ENCODE measurements at places on chromosomes 3 and 15. TPM values are rescaled to one million over a fixed set of nuclear protein-coding genes. Genes with fewer than 3 reads are reported as not detected.
A peak's percentile ranks its signal among the peaks of the same experiment; 100 is the strongest.

Gene GABRG3
- polyA plus RNA-seq: not detected

Gene MUSTN1
- 0.84 TPM for polyA plus RNA-seq

Gene ATP13A5
- not detected for polyA plus RNA-seq

DNA sequence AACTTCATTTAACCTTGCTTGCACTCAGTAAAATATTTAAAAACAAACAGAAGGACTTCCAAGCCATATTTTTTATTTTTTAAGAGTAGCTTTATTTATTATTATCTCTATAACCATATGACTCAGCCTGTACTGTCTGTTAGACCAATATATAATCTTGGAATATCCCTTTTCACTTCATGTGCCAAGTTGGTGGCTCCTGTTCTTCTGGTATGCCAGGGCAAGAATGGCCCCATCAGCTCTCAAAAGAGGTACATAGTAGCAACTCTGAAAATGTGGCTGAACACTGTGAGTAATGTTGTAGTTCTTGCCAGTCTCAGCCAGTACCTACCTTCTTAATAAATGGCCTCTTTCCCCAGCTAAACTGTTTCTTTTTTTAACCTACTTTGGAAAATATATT lies 257.0 kb upstream of the UBE2E1 start:
- no peak for DNase-seq

DNA sequence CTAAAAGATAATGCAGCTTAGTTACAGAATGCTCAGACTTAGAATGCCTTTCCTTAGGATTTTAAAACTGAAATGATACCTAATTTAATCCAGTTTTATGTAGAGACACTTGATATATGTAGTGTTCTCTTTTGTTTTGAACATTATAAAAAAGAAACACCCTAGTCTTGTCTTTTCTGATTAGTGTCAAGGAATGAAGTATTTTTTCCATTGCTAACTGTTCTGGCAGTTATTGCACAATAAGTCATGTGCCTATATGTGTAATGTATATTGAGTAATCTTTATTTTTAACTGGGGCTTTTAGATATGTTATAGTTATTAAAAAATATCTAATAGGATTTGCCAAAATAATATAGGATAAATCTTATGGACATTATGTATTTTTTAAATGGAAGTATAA lies 4.5 kb downstream of the ARL8B start:
- no peak for DNase-seq

DNA sequence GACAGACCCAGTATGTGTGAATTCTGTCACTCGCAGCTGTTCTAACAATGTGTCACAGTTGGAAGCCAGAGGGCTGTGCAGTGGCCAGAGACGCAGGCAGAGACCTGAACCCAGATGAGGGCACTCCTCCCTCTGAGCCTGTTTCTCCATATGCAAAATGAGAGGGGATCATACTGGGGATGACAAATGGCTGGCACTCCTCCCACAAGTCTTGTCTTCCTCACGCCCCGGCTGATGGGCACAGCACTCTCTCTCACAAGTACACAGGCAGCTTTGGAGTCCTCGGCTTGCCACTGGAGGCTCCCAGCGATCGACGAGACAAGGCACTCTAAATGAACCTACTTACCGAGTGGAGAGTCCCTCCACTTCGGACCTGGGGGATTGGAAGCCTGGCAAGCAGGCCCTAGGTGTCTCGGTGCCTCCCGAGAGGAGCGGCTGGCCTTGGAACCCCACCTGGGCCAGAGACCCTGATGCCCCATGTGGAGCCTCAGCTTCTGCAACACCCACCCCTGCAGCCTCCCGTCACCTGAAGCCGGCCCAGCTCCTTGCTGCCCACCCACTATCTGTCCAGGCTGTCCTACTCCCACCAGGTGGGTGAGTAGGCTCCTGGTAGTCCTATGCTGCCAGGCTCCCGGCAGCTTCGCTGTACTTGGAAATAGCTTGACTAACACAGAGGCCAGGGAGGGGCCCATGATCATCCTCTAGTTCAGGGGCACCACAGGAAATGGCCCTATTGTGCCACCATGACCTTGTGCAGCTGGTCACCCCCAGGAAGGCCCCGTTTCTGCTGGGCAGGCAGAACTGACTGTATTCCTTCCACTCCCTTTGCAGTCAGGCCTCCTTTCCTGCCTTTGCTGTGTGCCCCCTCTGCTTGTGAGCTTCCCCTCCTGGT lies 65.0 kb upstream of the IQSEC1 start:
- DNase-seq: no peak

DNA sequence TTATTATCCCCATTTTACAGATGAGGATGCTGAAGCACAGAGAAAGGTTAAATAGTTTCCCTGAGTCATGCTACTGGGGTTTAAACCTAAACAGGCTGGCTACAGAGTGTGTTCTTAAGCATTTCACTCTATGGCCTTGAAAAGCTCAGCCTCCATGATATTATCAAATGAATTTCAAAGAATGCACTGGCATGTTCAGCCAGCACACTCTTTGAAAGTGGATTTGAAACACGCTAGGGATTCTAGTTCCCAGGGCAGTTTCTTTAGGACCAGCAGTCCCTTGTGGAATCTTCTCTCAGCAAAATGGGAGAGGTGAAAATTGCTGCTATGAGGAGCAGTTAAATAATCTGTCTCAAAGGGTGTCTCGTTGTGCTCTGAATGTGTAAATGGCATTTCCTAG lies 213.3 kb downstream of the EPHB1 start:
- no peak for DNase-seq

GRCh38 chr15:57307527-57308169 lies 68.7 kb upstream of the CGNL1 start:
- peak; percentile 69 for DNase-seq

- no peak for DNase-seq
Observed at GRCh38 chr3:99720985-99721632, 82.7 kb downstream of the COL8A1 start.

DNA sequence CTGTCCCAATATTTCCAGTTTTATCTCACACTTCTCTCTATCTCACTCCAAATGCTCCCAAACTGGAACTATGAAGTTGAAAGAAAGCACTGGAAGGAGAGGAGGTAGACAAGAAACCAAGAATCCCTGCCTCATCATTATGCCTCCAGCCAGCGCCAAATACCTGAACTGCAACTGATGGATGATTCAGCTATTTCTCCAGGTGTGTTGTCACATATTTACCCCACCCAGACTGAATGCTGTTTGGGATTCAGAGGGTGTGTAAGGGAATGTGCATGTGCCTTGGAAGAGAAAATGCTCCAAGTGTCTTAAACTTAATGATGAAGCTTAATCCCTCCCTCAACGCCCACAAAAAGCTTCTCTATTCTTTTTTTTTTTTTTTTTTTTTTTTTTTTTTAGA lies 269.5 kb upstream of the ATP11B start:
- DNase-seq: no peak

DNA sequence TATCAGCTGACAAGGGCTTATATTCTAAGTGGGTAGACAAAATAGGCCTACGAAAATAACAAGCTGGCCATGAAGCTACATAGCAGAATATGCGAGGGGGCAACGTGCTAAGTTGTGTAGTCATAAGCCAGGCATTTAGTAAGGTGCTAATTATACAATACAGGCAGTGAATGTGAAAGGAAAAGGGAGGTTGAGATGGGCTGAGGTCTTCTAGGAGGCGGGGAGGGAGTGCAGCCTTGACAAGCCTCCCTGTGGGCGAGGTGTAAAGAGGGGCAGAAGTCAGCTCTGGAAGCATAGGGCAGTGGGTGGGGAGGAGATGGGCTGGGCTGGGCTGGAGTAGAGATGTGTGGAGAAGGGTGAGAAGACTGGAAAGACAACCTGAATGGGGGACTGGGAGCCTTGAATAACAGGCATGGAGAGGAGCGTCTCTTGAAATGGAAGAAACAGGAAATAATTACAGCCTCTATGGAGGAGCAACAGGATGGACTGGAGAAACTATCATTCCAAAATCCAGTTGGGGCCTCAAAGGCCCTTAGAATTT lies 1.2 kb downstream of the TIGIT start:
- no peak for DNase-seq

GRCh38 chr3:180911876-180912303 lies 580 bp upstream of the FXR1 start:
- DNase-seq: no peak
